Stimulated activated CD4-positive, alpha-beta T cell treated with anti-CD3 and anti-CD28 coated beads, Interleukin-15, amount 100 ng/mL, for 24 hours (primary cell): ENCODE measurements at places on chromosomes 11 and 22.

- DNase-seq: no peak
These were observed 27.4 kb downstream of the DRD2 start for GRCh38 chr11:113447621-113448315.

DNA sequence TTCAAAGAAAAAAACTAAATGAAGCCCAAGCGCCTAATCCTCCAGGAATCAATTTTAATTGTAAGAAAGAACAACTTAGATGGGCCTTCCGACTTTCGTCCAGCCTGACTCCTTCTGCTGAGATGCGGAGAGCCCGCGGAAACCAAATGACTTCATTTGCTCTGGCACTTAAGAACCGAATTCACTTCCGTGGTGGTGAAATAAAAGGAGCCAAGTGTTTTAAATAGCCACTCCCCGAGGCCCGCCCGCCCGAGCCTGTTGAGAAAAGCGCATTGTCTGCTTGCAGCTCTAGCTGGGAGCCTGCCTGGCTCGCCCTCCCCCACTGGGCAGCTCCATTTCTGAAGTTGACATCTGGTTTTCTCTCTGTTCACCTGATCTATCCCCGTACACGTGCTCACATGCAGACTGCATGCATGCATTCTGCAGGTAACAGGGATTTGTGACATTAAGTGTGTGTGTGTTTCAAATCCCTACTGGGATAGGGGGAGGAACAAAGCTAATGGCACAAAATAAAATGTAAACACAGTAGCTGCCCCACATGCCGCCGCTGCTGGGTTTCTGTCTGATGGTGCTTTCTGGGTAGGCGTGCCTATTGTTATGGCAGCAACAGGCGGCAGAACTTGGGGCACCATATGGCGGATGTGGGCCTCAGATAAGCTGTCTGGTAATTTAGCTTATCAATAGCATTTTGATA, 6.2 kb downstream of the TEAD1 start:
- DNase-seq: peak; percentile 26

- DNase-seq: no peak
These were observed 10.3 kb upstream of the CDON start for GRCh38 chr11:126072801-126073594.

DNA sequence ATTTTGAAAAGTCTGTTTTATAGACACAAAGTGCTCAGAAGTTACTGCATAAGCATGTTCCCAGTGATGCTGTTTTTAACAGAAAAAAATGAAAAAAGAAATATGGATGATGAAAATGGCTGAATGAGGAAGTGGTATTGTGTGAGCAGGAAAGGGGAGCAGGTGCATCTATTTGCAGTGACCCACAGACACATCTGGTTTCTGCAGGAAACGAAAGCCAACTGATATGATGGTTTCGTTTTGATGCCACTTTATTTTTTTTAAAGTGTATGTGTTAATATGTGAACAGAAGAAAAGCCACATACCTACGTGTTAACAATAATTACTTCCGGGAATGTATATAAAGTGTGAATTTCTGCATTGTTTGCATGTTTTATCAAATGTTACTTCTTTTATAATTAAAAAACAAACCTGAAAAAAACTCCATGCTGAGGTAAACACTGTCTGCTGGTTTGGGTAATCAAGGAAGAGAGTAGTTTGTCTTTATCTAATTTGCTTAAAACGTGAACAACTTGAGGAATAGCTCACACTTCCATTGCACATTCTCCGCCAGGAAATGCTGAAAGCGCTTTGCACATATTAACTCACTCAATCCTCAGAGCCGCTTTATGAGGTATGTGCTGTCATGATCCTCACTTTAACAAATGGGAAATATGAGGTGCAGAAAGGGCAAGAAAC, 1335.9 kb downstream of the TBC1D22A start:
- peak; percentile 16 for DNase-seq

- DNase-seq: no peak
These were observed 4.4 kb upstream of the MMP1 start for GRCh38 chr11:102802341-102802740.

DNA sequence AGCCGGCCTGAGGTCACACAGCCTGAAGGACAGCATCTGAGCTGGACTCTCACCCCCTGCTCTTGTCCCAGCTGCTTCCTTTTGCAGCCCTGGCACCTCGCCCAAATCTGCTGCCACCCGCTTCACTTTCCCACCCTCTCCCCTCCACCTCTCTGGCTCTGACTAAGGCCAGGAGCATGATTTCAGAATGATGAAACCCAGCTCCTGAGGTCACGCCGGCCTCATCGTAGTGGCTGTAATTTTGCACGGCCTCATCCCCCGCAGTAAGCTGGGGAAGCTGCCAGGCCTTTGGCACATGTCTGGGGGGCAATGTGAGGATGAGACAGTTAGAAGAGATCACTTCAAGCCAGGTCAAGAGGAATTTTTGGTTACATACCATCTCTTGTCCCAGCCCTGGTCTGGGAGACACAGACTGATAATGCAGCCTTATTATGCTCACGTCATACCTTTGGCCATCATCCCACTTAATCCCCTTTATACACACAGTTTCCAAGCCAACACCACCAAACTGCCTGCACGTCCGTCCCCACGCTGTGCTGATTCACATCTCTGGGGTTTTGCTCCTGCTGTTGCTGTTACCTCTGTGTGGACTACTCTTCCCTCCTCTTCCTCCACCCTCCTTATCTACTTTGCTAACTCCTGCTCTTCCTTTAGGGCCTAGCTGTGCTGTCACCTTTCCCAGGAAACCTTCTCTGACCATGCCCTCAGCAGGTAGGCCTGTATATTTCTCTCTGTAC, 58.1 kb downstream of the CHRDL2 start:
- no peak for DNase-seq

DNA sequence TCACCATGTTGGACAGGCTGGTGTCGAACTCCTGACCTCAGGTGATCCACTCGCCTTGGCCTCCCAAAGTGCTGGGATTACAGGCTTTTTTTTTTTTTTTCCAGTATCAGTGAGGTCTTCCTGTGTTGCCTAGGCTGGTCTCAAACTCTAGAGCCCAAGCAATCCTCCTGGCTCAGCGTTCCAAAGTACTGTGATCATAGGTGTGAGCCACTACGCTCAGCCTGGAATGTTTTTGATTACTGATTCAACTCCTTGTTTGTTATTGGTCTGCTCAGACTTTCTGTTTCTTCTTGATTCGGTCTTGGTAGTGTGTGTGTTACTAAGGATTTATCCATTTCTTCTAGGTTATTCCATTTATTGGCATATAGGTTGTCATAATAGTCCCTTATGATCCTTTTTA, 31.3 kb downstream of the NAGA start:
- no peak for DNase-seq

GRCh38 chr11:118882491-118882890, 1.2 kb upstream of the CXCR5 start:
- peak; percentile 68 for DNase-seq

GRCh38 chr11:37951996-37952395, 1354.0 kb upstream of the RAG2 start:
- DNase-seq: no peak

GRCh38 chr11:121929581-121929980, 186.4 kb downstream of the BLID start:
- no peak for DNase-seq

DNA sequence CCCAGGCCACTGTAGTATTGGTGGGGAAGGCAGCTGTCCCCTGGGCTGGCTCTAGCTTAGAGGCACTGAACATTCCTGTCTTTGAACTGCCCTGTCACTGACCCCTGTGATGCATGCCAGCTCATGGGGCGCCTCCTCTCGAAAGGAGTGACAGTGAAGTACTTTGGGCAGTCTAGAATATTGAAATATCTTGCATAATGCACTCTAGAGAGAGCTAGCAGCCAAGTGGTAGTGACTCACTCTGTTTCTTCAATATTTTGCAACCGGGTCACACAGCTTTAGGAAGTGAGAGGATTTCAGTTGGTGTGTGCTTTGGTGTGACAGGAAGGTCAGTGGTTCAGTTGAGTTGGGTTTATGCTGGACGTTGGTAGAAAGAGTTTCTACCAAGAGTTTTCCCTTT, 35.5 kb upstream of the ST14 start:
- DNase-seq: no peak

- DNase-seq: no peak
These were observed 136.3 kb downstream of the PKNOX2 start for GRCh38 chr11:125300791-125301218.

GRCh38 chr22:30285846-30286200, 3.5 kb downstream of the CASTOR1 start:
- DNase-seq: no peak

DNA sequence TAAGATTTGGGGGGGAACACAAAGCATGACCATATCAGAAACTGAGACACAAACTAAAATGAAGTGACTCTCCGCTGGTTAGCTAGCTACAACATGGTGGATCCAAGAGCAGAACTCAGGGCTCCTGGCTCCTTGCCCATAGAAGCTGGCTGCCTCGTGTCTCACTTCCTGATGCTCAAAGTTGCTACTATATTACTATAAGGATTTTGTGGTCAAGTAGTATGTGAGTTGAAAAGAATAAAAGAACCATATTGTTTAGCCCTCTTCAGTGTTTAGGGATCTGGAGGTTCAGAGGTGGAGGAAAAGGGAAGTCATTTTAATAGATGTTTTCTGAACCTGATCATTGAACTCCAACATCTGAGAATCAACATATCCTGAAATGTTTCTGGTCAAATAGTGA, 16.9 kb upstream of the SIK2 start:
- DNase-seq: no peak
